Activated CD4-positive, alpha-beta T cell treated with anti-CD3 and anti-CD28 coated beads, Interleukin-2, amount 10 ng/mL, durations not matched to agents 24 days and 14 days (primary cell): ENCODE measurements at places on chromosomes 7 and 10. TPM values are rescaled to one million over a fixed set of nuclear protein-coding genes. Genes with fewer than 3 reads are reported as not detected.

Gene LRRC18
- total RNA-seq = not detected in 2 replicates

Gene SLC35G1
- total RNA-seq = 6.3 and 6.4 TPM in 2 replicates

DNA sequence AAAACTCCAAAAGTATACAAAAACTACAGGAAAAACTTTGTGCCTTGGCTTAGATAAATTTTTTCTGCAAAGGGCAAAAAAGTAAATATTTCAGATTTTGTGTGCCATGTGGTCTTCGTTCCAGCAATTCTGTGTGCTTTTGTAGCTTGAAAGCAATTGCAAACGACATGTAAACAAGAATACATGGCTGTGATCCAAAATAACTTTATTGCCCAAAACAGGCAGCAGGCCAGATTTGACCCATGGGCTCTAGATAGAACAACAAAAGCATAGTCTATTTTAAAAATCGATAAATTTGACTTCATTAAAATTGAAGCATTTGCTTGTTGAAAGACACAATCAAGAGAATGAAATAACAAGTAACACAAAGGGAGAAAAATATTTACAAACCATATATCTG, 336.6 kb downstream of the HPSE2 start:
- no peaks in the 10 kb centered on the region for H3K36me3 ChIP-seq
- no peaks in the 10 kb centered on the region for H3K4me1 ChIP-seq
- H3K27ac ChIP-seq = no peak overlapping the region

DNA sequence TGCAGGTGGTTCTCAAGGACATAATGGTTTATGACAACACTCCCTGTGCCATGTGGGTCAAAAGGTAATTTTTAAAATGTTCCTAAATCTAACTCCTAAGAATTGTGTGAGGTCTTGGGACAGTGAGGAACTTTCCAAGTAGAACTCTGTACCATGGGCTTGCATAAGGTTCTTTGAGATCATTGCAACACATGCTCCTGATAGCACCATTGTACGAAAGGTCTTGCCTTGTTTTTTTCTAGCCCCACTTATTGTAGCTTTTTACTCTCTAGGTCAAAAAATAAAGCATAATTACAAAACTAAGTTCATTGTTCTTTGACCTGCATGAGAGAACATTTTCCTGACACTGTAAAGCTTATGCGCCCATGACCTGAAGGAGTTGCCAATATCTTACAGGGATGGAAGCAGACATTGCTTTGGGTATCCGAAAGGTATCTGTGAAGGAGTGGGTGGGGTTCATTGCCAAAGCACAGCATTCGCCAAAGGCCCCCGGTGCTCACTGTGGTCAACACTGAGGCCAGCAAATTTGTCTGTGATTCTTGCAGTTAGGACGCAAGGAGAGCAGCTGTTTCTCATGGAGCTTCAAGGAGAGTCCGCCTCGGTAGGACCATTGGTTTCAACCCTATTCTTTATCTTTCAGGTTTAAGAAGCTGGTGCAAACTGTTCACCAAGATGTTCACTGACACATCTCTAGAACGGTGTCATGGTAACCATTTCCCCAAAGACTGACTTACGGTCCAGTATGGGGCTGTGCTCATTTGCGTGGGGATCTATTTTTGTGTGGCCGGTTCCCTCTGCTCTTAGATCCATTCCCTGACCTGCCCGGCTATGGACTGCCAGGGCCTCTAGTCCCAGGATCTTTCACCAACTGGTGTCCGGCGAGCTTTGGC, 7.6 kb upstream of the PRKAG2 start:
- peaks cover 27% of the 10 kb centered on the region for H3K27me3 ChIP-seq
- no peaks in the 10 kb centered on the region for H3K4me1 ChIP-seq
- H3K4me3 ChIP-seq = no peak overlapping the region
- no peak for DNase-seq
